GM12864 (cell line): ENCODE measurements at places on chromosomes 16 and 17.

GRCh38 chr16:4283939-4284338, 11.1 kb upstream of the TFAP4 start:
- no peak for DNase-seq

- DNase-seq = no peak
Measured at GRCh38 chr17:82490512-82491195, 28.9 kb upstream of the FOXK2 start.

- no peak for DNase-seq
Measured at GRCh38 chr17:19239544-19239943, 2.4 kb downstream of the EPN2 start.

DNA sequence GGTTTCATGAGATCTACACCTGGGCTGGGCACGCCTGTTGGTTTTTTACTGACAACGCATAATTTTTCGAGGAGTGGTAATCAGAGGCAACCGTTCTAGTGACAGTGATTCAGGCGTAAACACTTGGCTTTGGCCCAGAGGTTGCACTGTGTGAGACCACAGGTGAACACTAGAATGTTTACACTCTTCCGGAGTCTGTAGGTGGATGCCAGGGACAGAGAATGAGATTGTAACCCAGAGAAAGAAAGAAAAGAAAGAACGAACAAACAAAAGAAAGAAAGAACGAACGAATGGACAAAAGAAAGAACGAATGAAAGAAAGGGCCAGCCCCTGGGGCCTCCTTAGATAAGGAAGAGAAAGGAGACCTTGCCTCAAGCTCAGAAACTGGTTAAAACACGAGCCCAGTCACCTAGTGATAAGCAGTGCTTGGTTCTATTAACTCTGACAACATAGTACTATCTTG, 113.2 kb downstream of the PRKCB start:
- no peak for DNase-seq

GRCh38 chr16:60230666-60231065, 1496.5 kb upstream of the GOT2 start:
- DNase-seq = no peak

DNA sequence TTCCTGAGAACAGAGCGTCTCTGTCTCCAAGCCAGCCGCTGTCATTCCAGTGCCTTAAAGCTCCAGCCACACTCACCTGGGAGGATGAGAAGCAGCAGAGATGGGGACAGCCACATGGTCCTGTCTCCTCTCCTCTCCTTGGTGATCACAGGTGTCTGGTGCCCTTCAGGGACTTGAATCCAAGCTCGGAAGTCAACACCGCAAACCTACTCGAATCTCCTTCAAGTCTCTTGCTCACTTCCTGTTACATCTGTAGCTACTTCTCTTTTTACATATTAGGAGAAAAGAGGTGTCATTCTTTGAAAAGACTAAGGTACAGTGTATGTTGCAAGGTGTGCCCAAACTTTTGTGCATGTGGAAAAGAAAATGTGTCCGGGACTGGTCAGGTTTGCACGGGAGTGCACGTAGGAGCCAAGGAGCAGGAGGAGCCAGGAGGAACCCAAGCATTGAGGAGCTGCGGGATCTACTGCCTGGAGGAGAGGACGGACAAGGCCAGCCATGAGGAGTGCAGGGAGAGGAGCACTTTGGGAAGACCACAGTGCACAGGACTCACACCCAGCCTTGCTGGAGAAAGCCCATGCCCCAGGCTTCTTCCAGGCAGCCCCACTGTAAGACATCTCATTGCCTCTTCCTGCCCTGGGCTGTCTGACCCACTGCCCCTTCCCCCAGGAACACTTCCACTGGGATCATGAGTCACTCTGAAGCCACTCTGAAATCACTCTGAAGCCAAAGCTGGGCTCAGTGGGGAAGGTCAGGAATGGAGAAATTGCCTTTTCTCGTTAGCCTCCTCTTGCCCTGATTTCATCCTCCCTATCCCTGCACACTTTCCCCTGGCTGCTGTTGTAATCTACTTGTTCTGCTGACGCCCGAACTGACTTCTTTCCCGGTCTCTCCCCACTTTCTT, at the start of gene CD300LD:
TSS of gene CD300LD (minus strand) at position 197 of the 904 bp plus-strand sequence. CDS start at position 116, 81 bp downstream.
- DNase-seq = no peak

DNA sequence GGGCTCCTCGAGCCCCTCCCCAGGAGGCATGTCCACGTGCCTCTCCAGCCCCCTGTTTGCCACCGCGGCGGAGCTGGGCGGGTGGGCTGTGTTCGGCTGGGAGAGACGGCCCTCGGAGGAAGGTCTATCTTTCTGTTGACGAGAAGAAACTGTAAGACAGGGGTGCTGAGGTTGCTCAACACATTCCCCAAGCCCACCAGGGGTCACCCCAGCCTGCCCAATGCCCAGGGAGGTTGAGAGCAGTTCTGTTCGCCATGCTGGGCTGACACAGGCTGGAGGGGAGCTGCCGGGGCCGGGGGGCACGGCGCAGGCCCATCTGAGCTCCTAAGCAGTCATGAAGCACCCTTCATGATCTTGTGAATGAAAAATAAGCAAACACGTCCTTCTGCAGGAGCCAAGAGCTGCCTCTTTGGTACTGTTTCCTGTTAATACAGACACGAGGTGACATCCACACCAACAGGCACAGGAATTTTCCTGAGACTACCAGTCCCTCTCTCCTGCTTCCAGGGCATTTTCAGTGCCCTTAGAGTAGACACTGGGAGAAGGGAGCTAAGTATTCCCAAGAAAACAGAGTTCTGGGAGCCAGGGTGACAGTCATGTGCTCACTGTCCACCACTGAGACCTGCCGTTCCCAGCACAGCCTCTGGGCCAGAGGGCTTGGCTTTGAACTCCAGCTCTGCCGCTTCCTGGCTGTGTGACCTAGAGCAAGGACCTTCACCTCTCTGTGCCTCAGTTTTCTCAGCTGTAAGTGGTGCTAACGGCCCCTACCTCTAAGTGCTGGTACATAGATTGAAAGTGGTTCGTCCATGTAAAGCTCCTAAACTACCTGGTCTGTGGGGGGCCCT, 9.2 kb downstream of the UBALD2 start:
- DNase-seq = no peak

DNA sequence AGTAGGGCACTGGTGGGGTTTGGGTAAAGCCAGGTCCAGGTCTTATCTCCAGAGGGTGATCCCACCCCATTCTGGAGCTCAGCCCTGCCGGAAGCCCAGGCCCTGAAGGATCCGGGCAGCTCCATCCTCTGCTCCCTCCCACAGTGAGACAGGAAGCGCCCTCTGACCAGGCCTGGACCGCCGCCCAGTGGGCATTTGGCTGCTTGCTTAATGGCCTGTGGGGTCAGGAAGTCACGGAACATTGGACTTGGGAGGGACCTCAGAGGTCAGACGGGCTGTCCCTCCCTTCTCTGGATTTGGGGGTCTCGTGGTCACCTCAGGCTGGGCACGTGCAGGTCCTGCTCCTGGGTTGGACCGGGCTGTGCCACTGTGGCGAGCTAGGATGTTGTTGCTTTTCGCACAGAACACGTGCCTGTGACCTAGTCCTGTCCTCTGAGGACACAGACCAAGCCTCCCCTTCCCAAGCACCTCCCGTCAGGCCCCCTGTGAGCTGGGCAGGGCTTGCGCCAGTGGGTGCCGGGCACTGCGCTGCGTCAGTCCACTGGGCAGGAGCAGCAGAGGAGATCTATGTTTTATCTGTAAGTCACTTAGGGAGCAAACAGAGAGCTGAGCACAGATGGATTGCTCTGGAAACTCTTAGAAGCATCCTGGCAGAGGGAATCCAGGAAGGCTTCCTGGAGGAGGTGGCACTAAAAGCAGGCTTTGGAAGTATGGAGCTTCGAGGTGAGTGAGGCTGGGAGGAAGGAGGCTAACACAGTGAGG, 49.4 kb upstream of the GSE1 start:
- no peak for DNase-seq

DNA sequence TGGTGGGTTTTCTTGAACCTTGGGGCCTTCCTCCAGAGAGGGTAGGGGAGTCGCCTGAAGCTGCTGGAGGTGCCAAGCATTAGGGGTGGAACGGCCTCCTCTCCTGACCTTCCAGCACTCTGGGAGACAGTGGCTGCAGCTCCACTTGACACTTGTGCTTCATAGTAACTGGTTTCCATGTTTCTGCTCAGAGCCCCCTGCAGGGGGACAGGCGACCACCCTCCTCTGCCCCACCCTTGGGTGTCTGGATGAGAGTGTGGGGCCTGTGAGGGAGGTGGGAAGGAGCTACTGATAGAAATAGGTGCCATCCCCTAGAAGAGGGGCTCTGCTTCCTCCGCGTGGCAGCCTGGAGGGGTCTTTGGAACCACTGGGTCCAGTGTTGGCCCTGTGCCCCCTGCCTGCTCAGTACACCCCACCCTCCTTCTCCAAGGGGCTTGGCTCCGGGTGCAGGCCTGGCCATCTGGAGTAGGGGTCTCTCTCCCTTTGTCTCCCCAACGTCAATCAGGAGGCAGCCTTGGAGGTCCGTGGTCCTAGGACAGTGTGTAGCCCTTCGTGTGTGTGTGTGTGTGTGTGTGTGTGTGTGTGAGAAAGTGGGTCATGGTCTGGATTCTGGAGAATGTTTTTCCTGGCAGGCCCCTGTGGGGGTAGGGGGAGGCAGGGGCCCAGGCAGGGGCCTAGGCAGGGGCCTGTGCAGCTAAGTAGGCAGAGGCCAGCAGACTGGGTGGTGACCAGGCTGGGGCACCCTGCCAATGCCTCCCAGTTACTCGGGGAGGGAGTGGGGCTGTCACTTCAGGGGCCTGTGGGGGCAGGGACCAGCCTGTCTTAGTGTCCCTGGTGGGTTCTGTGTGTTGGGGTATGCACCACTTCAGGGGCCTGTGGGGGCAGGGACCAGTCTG, 4.9 kb downstream of the LASP1 start:
- no peak for DNase-seq

GRCh38 chr17:50676065-50676975, 31.4 kb downstream of the ANKRD40 start:
- DNase-seq = no peak

GRCh38 chr16:59469266-59469665, 735.1 kb upstream of the GOT2 start:
- no peak for DNase-seq

GRCh38 chr17:15882058-15882720, 62.7 kb upstream of the ADORA2B start:
- DNase-seq = no peak

- DNase-seq = no peak
Measured at GRCh38 chr16:6286176-6286575, 1046.5 kb upstream of the RBFOX1 start.

DNA sequence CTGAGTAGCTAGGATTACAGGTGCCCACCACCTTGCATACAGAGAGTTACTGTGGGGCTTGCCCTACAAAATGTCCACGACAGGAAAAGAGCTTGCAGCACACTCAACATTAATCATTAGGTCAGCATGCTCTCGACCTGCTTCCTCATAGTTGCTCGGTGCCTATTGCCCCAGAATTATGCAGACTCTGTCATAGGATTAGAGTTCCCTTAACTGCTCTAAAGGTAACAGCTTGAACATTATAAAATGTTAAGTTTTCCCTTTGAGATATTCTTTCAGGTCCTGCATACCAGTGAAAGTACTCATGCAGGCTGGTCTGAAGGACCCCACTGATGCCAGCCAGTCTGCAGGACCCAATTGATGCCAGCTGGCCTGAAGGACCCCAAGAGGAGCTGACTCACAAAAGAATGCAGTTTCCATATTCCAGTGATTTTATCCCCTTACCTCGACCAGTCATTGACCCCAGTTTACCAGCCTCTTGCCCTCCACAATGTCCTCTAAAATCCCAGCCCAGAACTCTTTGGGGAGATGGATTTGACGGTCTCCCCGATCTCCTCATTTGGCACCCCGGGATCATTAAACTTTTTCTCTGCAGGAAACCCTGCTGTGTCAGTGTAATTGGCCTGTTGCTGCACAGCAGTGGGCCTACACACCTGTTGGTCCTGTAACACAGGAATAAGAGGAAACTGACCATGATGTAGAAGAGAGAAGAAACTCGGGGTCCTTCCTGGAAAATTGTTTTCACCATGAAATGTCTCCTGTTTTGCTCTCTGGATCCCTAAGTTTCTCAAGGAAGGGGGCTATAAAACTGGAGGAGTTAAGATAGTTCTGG, 10.6 kb downstream of the ICAM2 start:
- no peak for DNase-seq

GRCh38 chr16:62130101-62130500, 93.9 kb upstream of the CDH8 start:
- DNase-seq = no peak

- no peak for DNase-seq
Measured at GRCh38 chr17:5931616-5932015, 138.6 kb upstream of the WSCD1 start.

DNA sequence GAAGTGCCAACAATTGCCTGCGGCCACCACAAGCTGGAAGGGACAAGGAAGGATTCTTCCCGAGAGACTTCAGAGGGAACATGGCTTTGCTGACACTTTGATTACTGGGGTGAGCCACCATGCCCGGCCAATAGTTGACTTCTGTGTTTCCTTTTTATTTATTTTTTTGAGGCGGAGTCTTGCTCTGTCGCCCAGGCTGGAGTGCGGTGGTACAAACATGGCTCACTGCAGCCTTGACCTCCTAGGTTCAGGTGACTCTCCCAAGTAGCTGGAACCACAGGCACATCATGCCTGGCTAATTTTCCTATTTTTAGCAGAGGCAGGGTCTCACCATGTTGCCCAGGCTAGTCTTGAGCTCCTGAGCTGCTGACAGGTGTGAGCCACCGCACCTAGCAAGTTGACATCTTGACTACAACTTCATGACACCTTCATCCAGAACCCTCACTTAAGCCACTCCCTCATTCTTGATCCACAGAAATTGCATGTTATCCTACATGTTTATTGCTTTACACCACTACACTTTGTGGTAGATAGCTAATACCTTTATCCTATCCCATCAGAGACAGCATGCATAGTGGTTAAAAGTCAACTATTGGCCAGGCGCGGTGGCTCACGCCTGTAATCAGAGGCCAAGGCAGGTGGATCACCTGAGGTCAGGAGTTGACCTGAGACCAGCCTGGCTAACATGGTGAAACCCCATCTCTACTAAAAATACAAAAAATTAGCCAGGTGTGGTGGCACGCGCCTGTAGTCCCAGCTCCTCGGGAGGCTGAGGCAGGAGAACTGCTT, 16.1 kb upstream of the GPRC5C start:
- no peak for DNase-seq

DNA sequence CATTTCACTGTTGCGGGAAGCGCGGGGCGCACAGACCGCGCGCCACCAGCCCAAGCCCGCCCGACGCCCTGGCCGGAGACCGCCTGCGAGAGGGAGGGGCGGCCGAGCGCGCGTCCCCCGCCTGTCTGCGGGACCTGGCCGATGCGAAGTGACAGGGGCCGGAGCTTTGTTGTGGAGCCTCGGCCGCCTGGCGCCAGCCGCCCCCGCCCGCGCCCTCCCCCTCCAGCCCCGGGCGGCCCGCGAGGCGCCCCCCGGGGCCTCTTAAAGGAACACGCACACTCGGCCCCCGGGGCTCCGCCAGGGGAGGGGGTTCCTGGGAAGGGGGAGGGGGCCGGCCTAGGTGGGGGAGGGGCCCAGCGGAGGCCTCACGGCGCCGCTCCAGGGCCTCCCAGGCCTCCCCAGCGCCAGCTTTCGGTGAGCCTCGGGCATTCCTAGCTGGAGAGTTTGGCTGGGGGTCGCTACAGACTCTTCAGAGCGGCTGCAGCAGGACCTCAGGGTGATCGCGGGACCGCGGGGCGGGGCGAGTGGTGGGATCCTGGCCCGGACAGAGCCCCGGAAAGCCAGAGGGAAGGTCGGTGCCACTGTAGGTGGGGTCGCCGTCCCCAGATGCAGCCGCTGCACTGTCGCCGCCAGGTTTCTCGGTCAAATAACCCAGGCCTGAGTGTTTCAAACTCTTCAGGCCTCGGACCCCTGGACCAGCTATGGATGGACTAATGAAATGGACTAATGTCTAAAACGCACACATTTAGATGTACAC, 2.4 kb upstream of the TBX2 start:
- DNase-seq = no peak

GRCh38 chr16:7324321-7324720, 8.3 kb upstream of the RBFOX1 start:
- no peak for DNase-seq
